ENCODE measurements at places on chromosomes 13 and 19. TPM values are rescaled to one million over a fixed set of nuclear protein-coding genes. Genes with fewer than 3 reads are reported as not detected.

CEACAM7 gene
- total RNA-seq: not detected

ATP8B3 gene
- 8.3 TPM for total RNA-seq

IGSF23 gene
- not detected for total RNA-seq

DNA sequence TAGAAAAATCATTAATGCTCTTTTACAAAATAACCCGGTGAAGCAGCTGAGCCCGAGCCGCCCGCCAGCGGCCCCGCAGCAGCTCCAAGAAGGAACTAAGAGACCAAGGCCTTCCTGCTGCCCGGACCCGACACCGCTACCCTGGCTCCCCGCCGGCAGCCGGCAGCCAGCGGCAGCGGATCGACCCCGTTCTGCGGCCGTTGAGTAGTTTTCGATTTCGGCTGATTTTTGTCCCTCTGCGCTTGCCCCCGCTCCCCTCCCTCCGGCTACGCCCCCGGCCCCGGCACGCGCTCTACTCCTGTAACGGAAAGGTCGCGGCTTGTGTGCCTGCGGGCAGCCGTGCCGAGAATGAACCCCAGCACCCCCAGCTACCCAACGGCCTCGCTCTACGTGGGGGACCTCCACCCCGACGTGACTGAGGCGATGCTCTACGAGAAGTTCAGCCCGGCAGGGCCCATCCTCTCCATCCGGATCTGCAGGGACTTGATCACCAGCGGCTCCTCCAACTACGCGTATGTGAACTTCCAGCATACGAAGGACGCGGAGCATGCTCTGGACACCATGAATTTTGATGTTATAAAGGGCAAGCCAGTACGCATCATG is at the start of gene PABPC3:
PABPC3 (plus strand) TSS at position 286 of the 603 bp plus-strand sequence; CDS start at position 349, 63 bp downstream.
- no peaks in the 10 kb centered on the region for H3K4me1 ChIP-seq
- H3K4me3 ChIP-seq: no peak within 1 kb of the TSS
- peaks cover 42% of the 10 kb centered on the region for H3K27me3 ChIP-seq
- H3K27ac ChIP-seq: no peak within 1 kb of the TSS
- DNase-seq: no peak

DNA sequence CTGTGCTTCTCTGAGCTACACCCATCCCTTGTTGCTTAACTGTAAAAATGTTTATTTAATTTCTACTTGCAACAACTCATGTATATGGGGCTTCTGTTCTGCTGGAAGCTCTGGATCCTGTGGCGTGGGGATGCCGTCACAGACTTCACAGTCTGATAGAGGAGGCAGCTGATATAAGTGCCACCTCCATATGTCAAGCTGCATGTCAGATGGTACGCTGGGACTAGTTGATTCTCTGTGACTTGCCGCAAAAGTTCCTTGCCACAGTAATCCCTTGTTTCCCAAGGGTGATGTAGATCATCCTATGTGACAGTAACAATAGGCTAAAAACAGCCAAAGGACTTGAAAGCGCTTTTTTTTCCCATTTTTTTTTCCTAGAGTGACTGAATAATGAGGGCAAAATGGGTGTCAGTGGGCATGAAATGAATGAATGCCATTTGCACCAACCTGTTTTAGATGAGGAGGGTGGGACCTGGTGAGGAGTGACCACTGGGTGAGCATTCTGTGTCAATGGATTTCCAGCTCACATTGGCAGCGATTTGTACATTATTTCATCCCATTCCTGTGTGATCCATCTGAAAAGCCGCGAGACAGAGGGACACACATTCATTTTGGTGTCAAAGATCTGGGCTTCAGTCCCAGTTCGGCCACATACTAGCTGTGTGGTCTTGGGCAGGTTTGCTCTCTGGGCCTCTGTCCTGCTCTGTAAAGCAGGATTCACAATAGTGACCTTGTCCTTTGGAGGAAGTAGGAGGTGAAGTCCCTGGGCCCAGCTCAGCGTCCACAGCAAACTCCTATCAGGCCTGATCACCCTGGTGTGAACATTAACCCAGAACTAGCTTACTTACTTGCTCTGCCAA is 88.9 kb upstream of the RNF113B start:
- no peaks in the 10 kb centered on the region for H3K27me3 ChIP-seq
- H3K4me1 ChIP-seq: no peaks in the 10 kb centered on the region

DNA sequence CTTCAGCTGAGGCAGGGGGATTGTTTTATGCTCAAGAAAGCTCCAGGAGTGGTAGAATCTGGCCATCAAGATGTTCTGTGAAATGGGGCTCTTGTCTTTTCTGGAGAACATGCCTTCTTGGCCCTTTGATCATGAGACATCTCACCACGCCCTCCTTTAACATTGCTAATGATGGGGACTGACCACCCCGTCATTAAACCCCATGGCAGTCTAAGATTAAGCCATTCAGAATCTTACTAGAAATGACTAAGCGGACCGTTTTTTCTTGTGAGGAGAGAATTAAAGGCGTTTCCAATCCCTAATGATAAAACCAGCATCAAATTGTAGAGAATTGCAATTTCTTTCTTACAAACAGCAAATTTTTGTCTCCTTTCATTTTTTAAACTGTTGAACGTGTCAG is 89.4 kb downstream of the COL4A2 start:
- DNase-seq: peak; percentile 29
- H3K4me1 ChIP-seq: peaks cover 17% of the 10 kb centered on the region
- no peaks in the 10 kb centered on the region for H3K27me3 ChIP-seq
- H3K4me3 ChIP-seq: no peak overlapping the region
- H3K36me3 ChIP-seq: no peaks in the 10 kb centered on the region
- H3K27ac ChIP-seq: no peak overlapping the region

- no peak overlapping the region for H3K4me3 ChIP-seq
- no peaks in the 10 kb centered on the region for H3K36me3 ChIP-seq
- DNase-seq: no peak
- no peak overlapping the region for H3K27ac ChIP-seq
Measured at GRCh38 chr19:6325614-6326013, 7.8 kb downstream of the ACER1 start.

DNA sequence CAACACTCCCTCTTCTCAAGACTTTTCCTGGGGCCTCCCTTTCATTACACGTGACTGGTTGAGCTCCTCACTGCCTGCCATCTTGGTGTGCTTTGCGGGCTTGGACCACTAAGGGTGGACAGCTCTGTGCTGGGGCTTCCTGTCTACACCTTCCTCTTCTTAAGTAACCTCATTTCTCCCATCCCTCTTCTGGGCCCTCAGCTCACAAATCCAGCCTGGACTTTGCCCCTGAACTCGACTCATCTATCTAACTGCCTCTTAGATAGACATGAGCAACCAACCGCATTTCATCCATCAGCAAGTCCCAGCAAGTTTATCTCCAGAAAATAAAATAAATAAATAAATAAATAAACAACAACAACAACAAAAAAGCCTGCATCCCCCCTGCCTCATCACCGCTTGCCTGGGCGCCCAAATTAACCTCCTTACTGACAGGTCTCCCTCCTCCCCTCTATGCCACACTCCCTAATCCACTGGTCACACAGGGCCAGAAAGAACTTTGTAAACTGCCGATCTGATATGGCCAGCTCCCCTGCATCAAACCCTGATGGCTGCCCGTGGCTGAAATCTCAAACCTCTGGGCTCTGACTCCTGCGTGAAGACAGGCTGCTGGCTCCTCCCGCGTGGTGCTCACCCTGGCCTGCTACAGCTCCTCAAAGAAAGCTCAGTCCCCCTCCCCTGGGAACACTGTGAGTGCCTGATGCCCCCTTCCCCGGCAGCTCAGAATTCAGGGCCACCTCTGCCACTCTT is 7.8 kb downstream of the ISOC2 start:
- DNase-seq: no peak
- H3K4me3 ChIP-seq: no peak overlapping the region
- no peaks in the 10 kb centered on the region for H3K36me3 ChIP-seq

DNA sequence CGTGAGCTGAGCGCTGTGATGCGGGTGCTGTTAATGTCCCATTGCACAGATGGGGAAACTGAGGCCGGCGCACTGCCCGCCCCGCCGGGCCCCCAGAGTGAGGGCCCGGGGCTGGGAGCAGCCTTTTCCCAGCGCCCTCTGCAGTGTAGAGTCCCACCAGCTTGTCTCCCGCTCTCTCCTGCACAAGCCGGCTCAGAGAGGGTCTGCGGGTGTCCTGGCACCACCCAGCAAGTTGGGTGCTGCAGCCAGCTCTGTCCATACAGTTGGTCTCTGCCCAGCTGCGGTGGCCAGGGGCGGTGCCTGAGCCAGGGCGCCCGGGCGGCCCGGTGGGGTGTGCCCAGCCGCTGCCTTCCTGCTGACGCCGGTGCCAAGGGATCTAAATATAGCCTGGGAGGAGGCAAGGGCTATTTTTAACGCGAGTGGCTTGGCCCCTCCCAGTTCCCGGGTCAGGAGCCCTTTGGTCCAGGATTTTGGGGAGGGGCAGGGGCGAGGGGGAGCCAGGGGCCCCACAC is 19.3 kb downstream of the GADD45B start:
- H3K36me3 ChIP-seq: no peaks in the 10 kb centered on the region
- H3K4me1 ChIP-seq: peaks cover 37% of the 10 kb centered on the region
- no peaks in the 10 kb centered on the region for H3K27me3 ChIP-seq
- peak overlapping the region; percentile 62 for H3K4me3 ChIP-seq
- peak; percentile 59 for DNase-seq

DNA sequence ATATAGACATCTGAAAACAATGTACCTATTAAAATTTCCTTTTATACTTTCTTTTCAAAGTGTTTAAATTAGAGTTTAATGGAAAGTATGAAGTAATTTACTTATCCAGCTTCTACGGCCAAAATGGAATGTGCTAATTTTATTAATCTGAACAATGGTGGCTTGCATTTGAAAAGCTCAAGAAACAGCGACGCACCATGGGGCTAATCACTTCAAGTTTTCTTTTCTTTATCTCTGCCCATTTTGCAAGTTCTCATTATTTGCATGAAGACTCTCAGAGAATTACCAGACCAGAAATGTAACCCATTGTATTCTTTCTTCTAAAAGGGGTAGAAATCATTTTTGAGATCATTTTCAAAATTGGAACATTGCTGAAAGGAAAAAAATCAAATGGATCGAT is 204.0 kb upstream of the STARD13 start:
- H3K27ac ChIP-seq: no peak overlapping the region
- H3K4me1 ChIP-seq: peaks cover under 1% of the 10 kb centered on the region
- H3K36me3 ChIP-seq: no peaks in the 10 kb centered on the region
- H3K27me3 ChIP-seq: no peaks in the 10 kb centered on the region
- no peak overlapping the region for H3K4me3 ChIP-seq
- DNase-seq: no peak

GRCh38 chr19:46181388-46181779 is 33.3 kb downstream of the IGFL2 start:
- no peaks in the 10 kb centered on the region for H3K36me3 ChIP-seq
- H3K4me3 ChIP-seq: peak overlapping the region; percentile 8
- peak overlapping the region; percentile 74 for H3K27ac ChIP-seq

GRCh38 chr13:51781246-51782022 is 22.5 kb downstream of the DHRS12 start:
- no peak for DNase-seq
- no peaks in the 10 kb centered on the region for H3K4me1 ChIP-seq
- H3K27ac ChIP-seq: no peak overlapping the region
- no peaks in the 10 kb centered on the region for H3K36me3 ChIP-seq

DNA sequence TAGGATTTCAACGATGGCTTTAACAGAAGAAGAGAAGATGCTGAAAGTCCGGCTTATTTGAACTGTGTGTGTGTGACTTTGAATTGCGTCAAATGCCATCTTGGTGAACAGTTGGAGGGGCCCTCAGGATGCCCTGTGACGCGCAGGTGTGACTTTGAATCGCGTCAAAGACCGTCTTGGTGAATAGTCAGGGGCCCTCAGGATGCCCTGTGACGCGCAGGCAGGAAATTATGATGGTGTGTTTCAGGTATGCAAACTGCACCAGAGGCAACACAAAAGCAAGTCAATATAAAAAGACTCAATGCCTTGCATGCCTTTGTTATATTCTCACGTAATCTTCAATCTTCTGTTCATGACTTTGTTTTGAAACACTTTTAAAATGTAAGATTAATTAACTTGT is 29.2 kb downstream of the ATP11A start:
- H3K36me3 ChIP-seq: 0 out of 2 replicates have a peak, but pooled peaks cover 4% of the 10 kb centered on the region
- H3K4me1 ChIP-seq: peaks cover 90% of the 10 kb centered on the region
- H3K4me3 ChIP-seq: no peak overlapping the region
- H3K27ac ChIP-seq: peak overlapping the region; percentile 95
- H3K27me3 ChIP-seq: no peaks in the 10 kb centered on the region

DNA sequence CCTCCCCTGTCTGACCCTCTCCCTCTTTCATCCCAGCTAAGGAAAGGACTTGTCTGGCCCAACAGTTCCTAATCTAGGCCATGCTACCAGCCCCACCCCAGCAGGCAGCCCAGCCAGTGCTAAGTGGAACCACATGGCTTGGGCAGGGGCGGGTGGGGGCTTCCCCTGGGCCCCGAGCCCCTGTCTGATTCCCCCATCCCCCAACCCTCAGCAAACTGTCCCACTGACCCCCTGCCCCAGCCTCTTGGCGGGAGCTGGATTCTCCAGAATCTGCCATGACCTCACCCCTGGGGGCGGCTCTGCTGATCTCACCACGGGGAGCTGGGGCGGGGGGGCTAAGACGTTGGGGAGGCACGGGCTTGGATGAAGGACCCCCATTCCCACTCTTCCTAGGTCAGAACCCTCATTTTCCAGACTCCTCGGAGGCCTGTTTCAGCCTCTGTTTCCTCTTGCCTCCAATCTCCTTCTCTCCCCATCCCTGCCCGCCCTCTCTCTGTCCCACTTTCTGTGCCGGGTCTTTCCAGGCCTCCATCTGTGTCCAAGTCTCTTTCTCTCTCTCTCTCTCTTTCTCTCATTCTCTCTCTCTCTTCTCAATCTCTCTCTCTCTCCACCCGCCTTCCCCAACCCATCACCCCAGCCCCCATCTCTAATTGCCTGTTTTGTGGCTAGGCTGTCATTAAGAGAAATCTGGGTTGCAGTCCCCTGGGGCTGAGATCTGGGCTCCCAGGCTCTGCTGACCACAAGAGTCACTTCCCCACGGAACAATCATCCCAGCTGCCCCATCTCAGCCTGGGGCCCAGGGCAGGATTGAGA is 2.7 kb downstream of the COL5A3 start:
- H3K27me3 ChIP-seq: peaks cover 97% of the 10 kb centered on the region
- no peak overlapping the region for H3K4me3 ChIP-seq
- H3K36me3 ChIP-seq: no peaks in the 10 kb centered on the region
- no peaks in the 10 kb centered on the region for H3K4me1 ChIP-seq

DNA sequence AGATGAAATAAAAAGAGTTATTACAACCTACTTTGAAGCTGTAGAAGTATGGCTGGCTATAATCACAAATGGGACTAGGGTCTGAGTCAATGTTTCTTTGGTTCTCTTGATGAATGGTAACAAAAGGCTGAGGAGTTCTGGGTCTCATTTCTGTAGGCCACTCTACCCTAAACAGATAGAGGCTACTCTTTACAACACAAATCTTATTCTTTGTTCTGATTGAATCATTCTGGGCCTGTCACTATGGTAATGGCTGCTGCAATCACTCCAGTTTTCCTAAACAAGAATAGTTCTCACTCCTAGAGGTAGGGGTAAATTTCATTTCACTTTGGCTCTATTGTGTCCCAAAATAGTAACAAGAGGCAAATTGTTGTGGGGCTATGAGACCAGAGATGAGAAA is 1714.3 kb upstream of the PCDH20 start:
- no peaks in the 10 kb centered on the region for H3K27me3 ChIP-seq
- DNase-seq: no peak
- no peaks in the 10 kb centered on the region for H3K4me1 ChIP-seq
- no peak overlapping the region for H3K4me3 ChIP-seq
- no peaks in the 10 kb centered on the region for H3K36me3 ChIP-seq

GRCh38 chr13:111049791-111050538 is 65.1 kb upstream of the ARHGEF7 start:
- H3K36me3 ChIP-seq: no peaks in the 10 kb centered on the region
- H3K27ac ChIP-seq: no peak overlapping the region
- H3K4me3 ChIP-seq: no peak overlapping the region
- no peaks in the 10 kb centered on the region for H3K27me3 ChIP-seq
- DNase-seq: peak; percentile 32
- H3K4me1 ChIP-seq: no peaks in the 10 kb centered on the region

GRCh38 chr19:33481863-33482262 is 39.7 kb downstream of the PEPD start:
- H3K27ac ChIP-seq: no peak overlapping the region
- H3K27me3 ChIP-seq: no peaks in the 10 kb centered on the region
- no peaks in the 10 kb centered on the region for H3K4me1 ChIP-seq
- no peak for DNase-seq
- H3K36me3 ChIP-seq: no peaks in the 10 kb centered on the region

All from PC-9 (cell line).